ENCODE measurements at places on chromosomes 7 and 10.

DNA sequence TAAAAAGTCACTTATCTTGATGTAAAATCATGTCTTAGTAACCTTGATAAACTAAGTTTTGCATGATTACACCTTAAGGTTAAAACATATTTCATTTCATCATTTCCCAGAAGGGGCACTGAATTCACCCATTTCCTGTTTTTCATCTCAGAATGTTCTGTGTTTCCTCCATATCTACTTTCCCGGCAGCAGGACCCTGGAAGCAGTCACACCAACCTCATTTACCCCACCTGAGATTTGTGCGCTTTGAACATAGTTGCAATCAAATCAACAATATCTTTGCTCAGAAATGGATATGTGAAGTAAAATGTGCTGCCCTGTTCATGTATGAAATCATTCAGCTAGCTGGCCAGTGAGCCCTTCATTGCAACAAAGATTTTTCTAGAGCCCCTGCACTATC lies 46.8 kb downstream of the IKZF1 start:
- no peak for DNase-seq

- no peak for DNase-seq
These were observed 120.2 kb upstream of the RAB18 start for GRCh38 chr10:27383595-27384542.

DNA sequence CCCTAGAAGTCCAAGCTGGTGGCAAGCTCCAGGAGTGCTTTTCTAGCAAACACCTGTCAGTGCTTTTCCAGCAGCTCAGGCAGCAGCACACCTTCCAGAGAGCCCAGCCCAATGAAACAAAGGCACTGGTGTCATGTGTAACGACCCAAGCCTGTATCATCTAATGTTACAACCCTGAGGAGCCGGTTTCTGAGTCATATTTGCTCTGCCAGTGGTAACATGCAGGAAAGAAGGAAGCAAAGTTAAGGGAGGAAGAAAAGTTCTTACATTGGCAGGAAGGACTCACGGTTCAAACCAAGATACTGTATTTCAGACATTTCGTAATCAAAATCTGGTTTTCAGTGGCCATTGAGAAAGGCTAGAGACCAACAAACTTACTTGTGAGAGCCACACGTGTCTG lies at the start of gene ANKRD22:
Gene ANKRD22 (minus strand): TSS at position 139 of the 400 bp plus-strand sequence. CDS start 237 bp downstream, outside the sequence.
- DNase-seq = no peak

DNA sequence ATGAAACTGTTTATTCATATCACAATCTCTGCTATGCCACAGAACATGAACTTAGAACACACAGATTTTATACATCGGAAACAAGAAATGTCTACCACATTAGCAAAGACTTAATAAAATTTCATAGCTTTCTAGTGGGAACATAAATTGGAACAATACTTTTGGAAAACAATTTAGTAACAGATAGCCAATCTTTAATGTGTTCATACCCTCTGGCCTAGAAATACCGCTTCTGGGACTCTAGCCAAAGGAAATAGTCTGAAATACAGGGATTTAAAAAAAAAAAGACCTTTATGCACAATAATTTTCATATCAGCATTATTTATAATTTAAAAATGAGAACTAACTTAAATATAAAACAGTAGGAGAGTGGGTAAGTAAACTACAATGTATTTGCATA lies 168.5 kb downstream of the PLXNA4 start:
- no peak for DNase-seq

- DNase-seq = no peak
These were observed 144.8 kb upstream of the RET start for GRCh38 chr10:42932116-42932515.

DNA sequence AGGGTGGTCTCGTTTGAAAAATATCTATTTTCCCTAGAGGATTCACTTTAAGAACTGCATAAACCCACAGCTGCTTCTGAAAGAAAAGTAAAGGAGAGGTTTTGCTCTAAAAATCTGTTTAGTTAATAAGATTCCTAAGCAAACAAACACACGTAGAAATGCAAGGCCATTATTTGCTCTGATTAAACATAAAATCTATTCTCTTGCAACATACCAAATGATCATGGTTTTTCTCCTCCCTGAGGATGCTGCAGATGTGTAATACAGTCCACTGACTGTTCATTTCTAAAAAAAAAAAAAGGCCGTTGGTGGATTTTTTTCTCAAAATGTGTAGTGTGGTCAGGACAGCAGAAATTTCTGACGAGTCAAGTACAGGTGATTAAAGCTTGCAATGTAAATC lies 98.6 kb downstream of the BUB3 start:
- DNase-seq = no peak

DNA sequence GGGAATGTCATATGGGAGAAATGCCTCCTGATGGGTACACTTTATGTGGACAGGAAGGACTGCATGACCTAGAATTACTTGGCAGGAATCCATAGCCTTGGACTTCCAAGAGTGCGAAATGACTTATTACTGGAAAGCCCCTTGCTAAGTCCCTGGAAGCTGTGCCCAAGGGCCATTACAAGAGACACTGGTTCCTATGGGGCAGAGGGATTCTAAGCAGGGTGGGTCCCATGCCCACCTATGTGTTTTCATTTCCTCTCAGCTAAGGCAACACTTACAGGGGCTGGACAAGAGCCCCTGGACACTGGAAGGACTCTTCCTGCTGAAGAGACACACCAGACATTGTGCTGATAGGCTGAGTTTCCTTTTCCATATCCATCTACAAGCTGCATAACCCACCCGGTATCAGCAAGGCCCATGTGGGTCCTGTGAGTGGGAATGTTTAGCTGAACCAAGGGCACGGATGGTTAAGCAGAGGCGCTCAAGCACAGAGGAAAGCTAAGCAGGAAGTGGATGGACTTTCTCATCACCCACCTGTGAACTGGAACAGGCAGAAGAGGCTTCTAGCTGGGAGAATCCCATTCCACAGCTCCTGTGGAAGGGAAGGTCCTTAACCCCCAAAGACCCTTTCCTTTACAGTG lies 56.2 kb downstream of the XPNPEP1 start:
- DNase-seq = no peak

- no peak for DNase-seq
These were observed 115.3 kb upstream of the TCF7L2 start for GRCh38 chr10:112834751-112835181.

DNA sequence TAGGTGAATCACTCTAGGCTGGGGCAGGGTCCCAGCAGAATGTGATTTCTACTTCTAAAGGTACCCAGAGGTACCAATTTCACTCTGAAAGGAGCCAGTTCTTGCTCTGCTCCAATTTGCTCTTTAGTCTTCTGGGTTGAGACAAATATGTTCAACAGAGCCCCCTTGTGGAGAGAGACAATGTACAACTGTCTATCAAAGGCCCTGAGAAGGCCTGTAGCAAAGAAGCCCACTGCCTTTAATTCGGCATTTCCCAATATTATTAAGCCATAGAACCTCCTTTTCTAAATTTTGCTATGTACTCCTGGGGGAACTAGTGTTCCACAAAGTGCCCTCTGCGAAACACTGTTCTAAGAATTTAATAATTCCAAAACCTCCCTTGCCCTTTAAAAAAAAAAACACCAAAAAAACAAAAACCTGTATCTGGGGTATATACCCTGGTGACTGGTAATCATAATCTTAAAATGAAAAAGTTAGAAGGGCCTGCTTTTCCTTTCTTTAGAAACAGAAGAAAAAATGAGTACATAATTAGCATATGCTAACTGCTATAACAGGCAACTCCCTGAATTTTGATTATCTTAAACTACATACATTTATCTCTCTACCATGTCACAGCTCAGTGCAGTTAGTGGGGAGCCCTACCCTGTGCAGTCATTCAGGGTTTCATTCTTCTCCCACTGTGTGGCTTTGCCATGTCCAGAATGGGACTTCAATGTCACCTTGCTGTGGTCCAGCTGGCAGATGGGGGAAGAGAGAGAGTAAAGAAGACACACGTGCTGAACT lies 160.9 kb upstream of the BMPER start:
- DNase-seq = no peak

DNA sequence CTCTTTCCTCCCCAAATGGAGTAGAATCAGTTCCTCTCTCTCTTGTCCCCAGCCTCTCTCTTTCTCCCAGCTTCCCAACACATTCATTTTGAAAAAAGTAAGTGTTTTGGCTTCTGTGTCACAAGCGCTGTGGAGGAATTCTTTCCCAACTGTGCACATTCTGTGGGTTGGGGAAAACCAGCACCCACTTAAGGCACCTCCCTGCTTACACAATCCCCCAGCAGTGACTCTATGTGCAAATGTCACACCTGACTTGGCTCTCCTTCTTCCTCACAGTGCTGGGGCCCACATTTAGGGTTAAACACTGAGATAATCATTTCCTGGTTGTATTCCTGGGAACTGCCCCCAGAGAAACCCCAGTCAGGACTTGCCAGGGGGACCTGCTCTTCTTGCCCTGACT lies 358.1 kb upstream of the ZNF32 start:
- no peak for DNase-seq

GRCh38 chr10:73850863-73851461 lies 23.4 kb downstream of the CAMK2G start:
- DNase-seq = no peak

DNA sequence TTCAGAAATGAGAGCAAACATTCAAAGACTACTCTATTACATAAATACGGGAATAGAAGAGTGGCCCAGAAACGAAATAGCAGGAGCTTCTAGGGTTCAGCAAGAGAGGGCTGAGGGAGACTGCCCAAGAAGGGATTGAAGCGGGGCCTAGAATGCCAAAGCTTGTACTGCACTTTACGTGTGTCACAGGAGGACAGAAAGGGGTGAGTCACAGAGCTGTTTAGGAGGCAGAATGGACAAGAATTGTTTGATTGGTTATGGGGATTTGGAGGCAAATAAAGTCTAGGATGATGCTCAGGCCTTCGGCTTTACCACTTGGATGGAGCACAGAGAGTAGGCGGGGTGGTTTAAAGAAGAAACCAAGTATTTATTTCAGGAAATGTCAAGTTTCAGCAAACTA lies 11.3 kb upstream of the FXYD4 start:
- no peak for DNase-seq

DNA sequence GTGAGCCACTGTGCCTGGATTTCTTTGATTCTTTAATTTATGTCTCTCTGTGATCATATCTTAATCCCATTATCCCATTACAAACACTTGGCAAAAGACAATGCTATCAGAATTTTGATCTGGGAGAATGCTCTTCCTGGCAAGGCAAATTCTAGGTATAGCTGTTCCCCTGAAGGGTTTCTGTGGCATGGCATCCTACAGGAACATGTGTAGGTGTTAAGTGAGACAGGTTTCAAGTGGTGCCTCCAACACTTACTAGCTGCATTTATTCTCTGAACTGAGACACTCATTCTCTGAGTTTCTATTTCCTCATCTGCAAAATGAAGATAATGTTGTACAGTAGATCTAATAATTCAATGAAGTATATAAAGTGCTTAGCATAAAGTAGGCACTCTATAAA lies 87.1 kb upstream of the CTTNBP2 start:
- no peak for DNase-seq

DNA sequence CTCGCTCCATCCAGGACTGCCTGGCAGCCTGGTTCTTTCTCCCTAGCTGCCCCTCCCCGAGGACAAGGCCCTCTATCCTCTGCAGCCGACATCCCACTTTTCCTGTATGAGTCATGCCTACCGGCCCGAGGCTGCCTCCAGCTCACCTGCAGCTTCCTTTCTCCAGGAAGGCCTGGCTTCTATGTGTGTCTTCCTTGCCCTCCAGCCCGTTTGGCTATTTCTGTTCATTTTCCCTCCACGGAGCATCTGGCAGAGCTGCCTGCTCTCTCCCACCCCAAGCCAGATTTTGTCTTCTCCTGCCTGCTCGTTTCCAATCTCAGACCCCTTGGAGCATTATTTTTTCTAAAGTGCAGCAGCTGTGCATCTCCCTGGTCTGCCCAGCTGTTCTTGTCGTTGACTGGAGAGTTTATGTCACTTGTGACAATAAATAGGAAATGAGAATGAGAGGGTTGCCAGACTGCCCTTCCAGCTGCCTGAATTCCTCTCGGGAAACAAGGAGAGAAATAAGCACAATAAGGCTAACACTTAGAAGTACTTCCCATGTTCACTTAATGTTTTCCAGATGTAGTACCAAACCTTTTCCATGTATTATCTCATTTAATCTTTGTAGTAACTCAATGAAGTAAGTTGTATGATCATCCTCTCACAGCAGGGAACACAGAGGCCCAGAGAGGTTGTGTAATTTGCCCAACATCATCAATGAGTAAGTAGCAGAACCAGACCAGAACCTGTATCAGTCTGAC lies 19.7 kb downstream of the UBTD1 start:
- DNase-seq = no peak

GRCh38 chr10:78752708-78753107 lies 316.1 kb upstream of the ZMIZ1 start:
- DNase-seq = no peak

- no peak for DNase-seq
These were observed 8.2 kb upstream of the NRG3 start for GRCh38 chr10:81866753-81867152.

GRCh38 chr7:137753948-137754851 lies 92.6 kb downstream of the DGKI start:
- no peak for DNase-seq
